Stimulated activated CD8-positive, alpha-beta memory T cell treated with anti-CD3 and anti-CD28 coated beads, Interleukin-7, amount 100 ng/mL, for 4 hours (primary cell): ENCODE measurements at places on chromosomes 5 and 9.

DNA sequence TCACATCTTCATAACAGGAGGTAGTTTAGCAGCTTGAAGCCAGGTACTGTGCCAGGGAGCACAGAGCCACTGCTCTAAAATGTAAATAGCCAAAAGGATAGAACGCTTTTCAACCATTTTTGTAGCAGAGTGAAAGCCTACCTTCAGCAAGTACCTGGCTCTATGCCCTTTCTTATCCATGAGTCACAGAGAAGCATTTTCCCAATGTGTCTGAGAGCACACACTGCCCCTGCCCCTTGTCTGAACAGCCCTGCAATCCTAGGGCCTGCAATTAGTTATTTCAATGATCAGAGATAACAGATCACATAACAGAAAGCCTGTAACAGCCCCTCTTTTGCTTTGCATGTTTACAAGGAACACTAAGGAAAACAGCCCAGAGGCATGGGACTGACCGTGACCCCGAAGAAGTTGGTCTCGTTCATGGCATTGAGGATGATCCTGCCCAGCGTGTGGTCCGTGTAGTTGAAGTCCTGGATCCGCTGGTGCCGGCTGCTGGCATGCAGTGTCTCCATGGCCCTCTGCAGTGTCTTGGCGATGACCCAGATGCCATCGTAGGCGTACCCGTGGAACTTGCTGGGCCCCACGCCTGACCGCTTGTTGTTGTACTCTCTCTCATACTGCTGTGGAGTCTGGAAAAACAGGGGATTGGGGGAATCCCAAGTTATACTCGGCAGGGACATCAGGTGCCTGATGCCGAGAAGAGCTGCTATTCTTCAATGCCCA is 198.3 kb upstream of the TBC1D2 start:
- no peak for DNase-seq

- DNase-seq = no peak
These were observed 288.1 kb downstream of the GABRB2 start for GRCh38 chr5:161258438-161258837.

DNA sequence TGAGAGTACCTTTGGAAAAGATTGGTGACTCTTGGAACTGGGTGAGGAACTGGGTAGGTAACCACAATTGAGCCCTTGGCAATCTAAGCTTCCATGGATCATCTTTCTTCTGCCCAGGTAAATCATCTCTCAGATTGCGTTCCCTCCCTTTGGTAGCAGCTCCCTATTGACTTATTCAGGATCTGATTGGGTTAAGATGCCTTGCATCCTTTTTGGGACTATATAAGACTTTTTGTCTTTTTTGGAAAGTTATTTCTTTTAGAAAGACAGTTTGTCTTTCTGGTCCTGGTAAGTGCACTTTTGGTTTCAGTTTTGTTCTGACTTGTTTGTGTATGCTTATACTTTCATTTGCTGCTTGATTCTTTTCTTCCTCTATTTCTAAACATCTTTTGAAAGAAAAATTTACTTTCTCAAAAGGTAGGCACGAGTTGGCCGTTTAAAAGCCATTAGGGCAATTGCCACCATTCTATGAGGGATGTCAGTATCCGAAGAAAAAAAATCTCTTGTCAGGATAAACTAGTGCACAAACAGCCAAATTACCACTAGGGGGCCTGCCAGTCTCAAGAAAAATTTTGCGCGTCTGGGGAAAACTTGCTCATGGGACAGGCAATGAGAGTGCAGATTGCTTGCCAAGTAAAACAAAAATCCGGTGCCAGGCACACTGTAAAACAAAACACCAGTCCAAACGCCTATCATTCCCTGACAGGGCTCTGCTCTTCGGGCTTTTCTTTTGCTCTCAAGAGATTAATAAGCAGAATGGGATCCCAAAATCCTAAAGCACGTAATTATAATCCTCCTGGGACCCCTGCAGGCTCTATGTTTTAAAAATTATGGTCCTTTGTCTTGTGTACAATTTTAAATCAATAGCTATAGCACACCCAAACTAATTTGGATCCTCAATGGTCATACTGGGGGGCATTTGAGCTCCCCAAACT is 12.8 kb downstream of the OR1J1 start:
- peak; percentile 32 for DNase-seq

DNA sequence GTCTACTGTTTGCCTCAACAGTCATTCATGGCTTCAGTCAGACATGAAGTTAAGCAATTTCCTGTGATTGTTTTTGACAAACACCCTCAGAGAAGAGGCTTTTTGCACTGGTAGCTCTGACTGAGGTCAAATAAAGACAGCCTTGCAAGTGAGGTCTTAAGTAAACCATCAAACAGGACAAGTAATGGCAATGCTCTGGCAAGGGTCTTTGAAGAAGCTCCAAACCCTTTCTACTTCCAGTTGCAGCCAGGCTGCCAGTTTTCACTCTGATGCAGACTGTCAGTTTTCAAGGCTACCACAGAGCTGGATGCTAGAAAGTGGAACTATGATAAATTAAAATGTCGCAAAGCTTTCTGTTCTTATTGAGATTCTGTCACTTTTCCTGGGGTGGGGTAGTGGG is 421.5 kb upstream of the PTGER4 start:
- no peak for DNase-seq

DNA sequence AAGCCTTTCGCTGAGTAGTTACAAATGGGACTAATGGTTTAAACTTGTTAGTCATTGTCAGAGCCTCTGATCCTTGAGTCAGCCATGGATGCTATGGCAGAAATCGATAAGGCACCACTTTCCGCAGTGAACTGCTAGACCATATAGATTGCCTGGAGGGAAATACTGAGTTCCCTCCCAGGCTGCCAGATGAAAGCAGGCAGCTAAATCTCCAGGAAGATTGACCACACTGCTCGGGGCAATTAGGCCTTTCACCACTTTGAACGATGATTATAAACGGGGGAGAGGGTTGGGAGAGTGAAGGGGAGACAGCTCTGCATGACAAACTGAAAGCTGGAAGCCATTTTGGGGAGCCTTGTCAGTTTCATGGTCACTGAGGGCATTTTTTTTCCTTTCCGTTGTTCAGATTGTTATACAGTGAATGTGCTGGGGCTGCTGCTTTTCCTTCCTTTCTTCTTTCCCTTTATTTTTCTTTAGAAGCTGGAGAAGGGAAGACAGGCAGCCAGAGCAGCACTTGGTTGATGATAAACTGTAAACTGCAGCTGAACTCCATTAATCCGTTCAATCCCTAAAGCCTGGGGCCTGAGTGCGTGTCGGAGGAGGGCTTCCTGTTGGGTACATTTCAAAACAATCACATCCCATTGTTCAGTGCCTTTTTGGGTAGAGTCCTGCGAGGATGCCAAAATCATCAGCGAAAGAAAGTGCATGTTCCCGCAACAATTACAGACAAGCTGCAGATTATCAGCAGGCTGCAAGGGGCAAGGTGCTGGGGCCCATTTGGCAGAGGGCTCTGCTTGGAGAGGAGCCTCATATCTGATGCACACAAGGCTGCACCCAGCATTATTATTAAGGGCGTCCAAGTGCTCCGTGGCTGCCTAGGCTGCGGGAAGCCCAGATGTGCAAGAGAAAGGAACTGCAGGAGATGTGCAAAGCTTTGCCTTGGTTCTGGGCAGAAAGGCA is 308.4 kb downstream of the PSAT1 start:
- DNase-seq = no peak

- DNase-seq = no peak
These were observed 88.1 kb downstream of the CNTLN start for GRCh38 chr9:17222932-17223331.

GRCh38 chr5:111742177-111742994 is 14.6 kb downstream of the NREP start:
- DNase-seq = no peak

- no peak for DNase-seq
These were observed 49.2 kb upstream of the PTPRD start for GRCh38 chr9:10661994-10662393.

- no peak for DNase-seq
These were observed 253.2 kb upstream of the KLF4 start for GRCh38 chr9:107742531-107743309.

- no peak for DNase-seq
These were observed 10.0 kb downstream of the TLE4 start for GRCh38 chr9:79581794-79582193.

DNA sequence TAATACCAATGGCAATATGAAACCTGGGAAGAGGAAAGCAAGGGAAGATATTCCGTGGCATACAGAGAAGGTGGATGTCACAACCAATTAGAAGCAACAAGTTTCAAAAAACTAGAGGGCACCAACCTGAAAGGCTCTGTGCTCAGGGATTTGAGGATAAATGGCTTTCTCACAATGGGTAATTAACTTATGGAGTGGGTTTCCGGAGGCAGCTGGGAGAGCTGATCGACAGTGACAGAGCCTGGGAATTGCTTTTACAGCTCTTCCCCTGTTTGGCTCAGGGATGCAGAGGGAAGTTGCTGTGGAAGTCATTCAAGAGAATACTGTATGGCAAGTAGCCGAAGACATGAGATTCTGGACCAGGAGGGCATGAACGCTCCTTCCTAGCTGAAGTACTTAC is 237.0 kb downstream of the KIF4B start:
- no peak for DNase-seq

DNA sequence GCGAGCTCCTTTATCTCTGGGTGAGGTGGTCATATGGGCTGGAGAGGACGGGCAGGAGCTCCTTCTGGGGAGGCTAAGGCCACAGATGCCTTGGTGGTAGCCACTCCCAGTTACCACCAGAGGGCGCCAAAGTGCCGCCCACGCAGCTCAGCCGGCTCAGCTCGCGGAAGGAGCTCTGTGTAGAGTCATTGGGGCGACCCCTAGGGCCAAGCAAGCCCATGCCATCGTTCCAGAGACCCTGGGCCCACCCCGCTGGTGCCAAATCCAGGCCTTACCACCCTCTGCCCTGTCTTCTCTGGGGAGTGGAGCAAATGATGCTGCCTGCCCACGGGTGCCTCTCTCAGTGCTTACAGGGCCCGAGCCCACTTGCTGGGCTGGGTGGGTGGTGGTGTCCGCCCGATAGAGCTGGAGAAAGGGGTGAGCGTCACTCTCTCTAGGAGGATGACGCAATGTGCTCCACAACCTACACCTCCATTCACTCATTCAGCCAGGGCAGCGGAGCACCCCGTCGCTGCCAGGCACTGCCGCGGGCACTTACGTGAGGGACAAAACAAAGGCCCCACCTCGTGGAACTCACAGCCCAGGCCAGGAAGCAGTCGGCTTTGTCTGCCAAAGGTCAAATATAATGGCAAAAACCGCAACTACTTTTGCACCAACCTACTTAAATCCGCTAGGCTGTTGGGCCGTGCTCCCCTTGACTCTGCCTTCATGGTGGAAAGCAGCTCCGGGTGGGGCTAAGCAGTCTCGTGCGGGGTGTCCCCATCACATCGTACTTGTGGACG is 13.8 kb downstream of the TSPAN17 start:
- peak; percentile 63 for DNase-seq

GRCh38 chr9:95841377-95841776 is 34.1 kb upstream of the ERCC6L2 start:
- no peak for DNase-seq

- no peak for DNase-seq
These were observed 187.7 kb upstream of the MPDZ start for GRCh38 chr9:13467157-13467556.

- no peak for DNase-seq
These were observed 12.1 kb upstream of the NCS1 start for GRCh38 chr9:130159915-130160670.

DNA sequence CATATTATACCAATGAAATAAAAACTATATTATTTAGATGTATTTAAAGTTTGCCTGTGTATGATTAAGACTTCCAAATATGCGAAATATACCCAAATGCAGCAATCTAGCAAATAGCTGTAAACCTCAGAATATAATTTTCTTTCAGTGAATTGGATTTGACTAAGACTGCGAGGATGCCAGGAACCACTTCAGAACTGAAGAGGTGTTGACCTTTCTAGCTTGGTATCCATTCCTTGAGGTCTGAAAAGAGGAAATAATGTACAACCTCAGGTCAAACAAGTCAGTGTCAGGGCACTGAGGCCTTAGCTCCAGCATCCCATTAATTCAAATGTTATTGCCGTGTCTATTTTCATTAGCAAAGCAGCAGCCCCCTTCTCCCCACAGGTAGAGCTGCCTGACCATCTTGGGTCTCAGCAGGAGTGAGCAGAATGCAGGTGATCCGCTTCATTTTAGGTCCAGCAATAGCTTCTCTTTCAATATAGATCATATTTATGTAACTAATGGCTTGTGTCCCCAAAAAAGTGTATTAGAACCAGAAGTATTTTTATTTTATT is 100.0 kb downstream of the KIAA1958 start:
- no peak for DNase-seq

GRCh38 chr5:77086689-77087483 is at the start of gene ZBED3:
ZBED3 (minus strand) TSS chr5:77087285; CDS start chr5:77077878, 9,407 bp downstream.
- DNase-seq = peak; percentile 35

- DNase-seq = no peak
These were observed 142.1 kb downstream of the XRCC4 start for GRCh38 chr5:83219495-83219894.

DNA sequence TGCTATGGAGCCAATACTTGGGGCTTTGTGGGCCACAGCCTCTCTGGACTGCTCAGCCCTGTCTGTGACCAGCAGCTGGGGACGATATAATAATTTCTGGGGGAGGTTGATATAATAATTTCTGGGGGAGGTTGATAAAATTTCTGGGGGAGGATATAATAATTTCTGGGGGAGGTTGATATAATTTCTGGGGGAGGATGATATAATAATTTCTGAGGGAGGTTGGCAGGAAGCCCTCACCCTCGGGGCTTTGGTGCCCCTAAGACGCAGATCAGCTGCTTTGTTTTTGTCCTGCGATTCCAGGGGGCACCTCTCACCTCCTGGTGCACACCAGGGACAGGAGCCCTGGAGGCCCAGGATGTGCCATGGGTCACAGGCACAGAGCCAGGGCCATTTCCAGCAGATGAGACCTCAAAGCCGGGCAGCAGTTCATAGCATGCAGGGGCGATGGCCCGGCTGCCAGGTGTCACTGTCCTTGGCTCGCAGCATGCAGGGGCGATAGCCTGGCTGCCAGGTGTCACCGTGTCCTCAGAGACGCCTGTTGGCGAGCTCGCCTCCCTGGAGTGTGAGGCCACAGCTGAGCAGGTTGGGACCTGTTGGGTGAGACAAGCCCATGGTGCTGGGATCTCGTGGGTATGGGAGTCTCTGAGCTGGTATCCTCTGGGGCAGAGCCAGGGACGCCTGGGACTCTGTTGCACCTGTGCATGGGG is 3.8 kb upstream of the TOR4A start:
- no peak for DNase-seq

DNA sequence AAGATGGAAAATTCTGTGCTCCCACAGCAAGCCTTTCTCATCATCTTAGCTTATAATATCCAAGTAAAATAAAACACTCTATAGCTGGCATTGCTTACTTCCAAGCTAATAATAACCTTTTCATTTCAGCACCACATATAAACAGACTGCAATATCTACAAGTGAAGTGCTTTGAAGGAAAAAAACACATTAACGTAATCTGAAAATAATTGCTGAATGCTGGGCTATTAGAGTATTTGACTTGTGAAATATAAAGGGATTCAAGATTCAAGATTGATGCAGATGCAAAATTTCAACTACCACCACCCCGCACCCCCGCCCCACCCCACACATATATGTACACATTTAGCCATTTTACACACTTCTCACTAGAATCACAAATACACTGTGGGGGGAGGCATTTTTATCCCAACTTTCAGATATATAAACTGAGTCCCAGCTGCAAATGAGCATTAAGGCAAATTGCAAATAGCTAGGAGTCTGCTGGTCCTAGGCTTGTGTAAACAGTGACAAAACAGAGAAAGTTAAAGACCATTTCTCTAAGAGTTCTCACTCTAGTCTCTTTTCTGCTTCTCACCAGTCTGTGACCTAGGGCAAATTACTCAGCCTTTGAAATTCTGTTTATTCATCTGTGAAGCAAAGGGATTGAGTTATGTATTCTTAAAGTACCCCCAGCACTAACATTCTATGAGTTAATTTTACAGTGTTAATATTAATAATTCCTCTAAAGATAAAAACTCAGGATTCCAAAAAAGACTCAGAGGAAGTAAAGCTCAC is 489.4 kb downstream of the PRELID2 start:
- no peak for DNase-seq
